ENCODE measurements at places on chromosomes 4 and X. TPM values are rescaled to one million over a fixed set of nuclear protein-coding genes. Genes with fewer than 3 reads are reported as not detected.

- no peaks in the 10 kb centered on the region for H3K27me3 ChIP-seq
- DNase-seq: no peak
- no peak overlapping the region for H3K27ac ChIP-seq
- no peak overlapping the region for H3K4me3 ChIP-seq
- no peaks in the 10 kb centered on the region for H3K36me3 ChIP-seq
- H3K4me1 ChIP-seq: no peaks in the 10 kb centered on the region
Observed at GRCh38 chrX:38654302-38654701, 93.0 kb downstream of the TSPAN7 start.

DNA sequence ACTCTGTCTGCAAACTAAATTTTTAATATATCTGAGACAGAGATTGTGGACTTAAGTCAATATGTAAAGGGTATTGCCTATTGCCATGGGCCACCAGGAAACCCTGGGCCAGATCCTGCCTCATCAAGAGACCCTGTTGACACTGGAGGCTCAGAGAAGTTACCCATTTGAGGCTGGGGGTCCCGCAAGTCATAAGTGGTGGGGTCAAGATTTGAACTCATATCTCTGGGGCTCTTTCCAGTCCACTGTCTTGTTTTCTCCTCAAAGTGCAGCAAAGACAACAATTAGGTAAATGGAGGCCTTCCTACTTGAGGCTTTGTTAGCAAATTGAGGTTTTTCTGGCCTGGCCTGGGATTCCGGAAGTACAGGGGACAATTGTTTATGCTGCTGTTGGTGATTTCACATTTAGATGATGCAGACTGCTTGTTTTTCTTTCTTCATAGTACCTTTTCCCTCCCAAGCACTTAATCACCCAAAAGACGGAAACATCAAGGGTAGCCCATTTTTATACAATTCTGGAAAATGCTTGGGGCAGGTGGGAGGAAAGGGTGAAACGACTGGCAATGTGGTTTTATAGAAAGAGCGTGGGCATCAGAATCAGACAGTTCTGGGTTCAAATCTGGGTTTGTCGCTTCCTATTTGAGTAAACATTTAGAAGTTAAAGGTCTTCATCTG, 160.0 kb downstream of the SMIM20 start:
- no peaks in the 10 kb centered on the region for H3K36me3 ChIP-seq
- H3K27ac ChIP-seq: no peak overlapping the region
- 0 out of 2 replicates have a peak, but pooled peaks cover 3% of the 10 kb centered on the region for H3K4me1 ChIP-seq

- H3K27ac ChIP-seq: no peak overlapping the region
- no peaks in the 10 kb centered on the region for H3K27me3 ChIP-seq
- H3K4me1 ChIP-seq: no peaks in the 10 kb centered on the region
- H3K36me3 ChIP-seq: no peaks in the 10 kb centered on the region
Observed at GRCh38 chrX:150544835-150545770, 23.3 kb upstream of the MTM1 start.

- no peaks in the 10 kb centered on the region for H3K27me3 ChIP-seq
- DNase-seq: no peak
- no peak overlapping the region for H3K27ac ChIP-seq
Observed at GRCh38 chrX:26050099-26050498, 88.0 kb upstream of the MAGEB18 start.

GRCh38 chr4:179596621-179597020, 2154.4 kb upstream of the AGA start:
- no peak for DNase-seq
- no peaks in the 10 kb centered on the region for H3K4me1 ChIP-seq
- no peak overlapping the region for H3K4me3 ChIP-seq
- H3K27me3 ChIP-seq: no peaks in the 10 kb centered on the region
- no peak overlapping the region for H3K27ac ChIP-seq
- no peaks in the 10 kb centered on the region for H3K36me3 ChIP-seq

DNA sequence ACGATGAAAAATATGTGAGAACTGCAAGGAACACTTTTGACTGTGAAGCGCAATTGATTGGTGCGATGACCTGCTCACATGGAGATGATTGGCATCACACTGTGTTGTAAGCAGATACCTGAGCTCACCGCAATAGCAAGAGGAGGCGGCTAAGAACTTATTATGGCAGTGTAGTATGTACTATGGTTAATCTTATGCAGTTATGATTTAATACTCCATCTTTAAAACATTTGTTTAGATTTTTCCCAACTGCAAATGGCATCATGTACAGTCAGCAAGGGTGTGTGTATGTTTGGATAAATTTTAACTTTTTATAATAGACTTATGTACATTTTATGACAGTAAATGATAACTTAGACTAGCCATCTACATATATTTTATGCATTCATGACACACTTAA, 25.5 kb downstream of the PRIMPOL start:
- DNase-seq: no peak
- H3K27me3 ChIP-seq: no peaks in the 10 kb centered on the region
- no peaks in the 10 kb centered on the region for H3K4me1 ChIP-seq

DNA sequence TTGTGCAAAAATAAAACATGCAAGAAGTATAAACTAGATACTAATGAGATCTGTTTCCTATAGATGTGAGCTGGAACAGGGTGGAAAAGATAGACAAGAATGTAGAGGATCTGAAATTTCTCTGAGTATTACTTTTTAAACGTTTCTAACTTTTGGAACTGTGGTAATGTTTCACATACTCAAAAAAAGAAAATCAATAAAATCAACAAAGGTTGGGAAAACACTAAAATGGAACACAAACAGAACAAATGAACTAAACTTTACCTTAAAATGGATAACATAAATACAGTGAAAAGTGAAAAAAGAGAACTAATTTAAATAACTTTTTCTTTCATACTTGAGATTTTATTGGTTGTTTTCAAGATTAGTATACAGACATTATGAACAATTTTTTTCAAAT, 32.0 kb upstream of the MBNL3 start:
- no peaks in the 10 kb centered on the region for H3K36me3 ChIP-seq
- no peaks in the 10 kb centered on the region for H3K4me1 ChIP-seq
- H3K4me3 ChIP-seq: no peak overlapping the region

- no peak for DNase-seq
- H3K36me3 ChIP-seq: no peaks in the 10 kb centered on the region
- no peaks in the 10 kb centered on the region for H3K27me3 ChIP-seq
- H3K4me3 ChIP-seq: no peak overlapping the region
- H3K27ac ChIP-seq: no peak overlapping the region
- H3K4me1 ChIP-seq: peaks cover 34% of the 10 kb centered on the region
Observed at GRCh38 chr4:113643505-113643904, 118.0 kb downstream of the CAMK2D start.

- peak; percentile 52 for DNase-seq
- peaks cover 48% of the 10 kb centered on the region for H3K4me1 ChIP-seq
- H3K4me3 ChIP-seq: no peak overlapping the region
- no peaks in the 10 kb centered on the region for H3K36me3 ChIP-seq
Observed at GRCh38 chr4:24655971-24656370, 71.6 kb upstream of the DHX15 start.

Gene HERC5
- 3.6 TPM for total RNA-seq

Gene FOXR2
- not detected for total RNA-seq

Gene ANTXR2
- 2.0 TPM for total RNA-seq

Gene GLRA3
- total RNA-seq: 0.39 TPM

Gene EBP
- total RNA-seq: 113 TPM

All from PC-9 (cell line).